Kidney (tissue), 22 donors: ENCODE measurements at places on chromosomes 2 and 18. TPM values are rescaled to one million over a fixed set of nuclear protein-coding genes. Genes with fewer than 3 reads are reported as not detected.

Gene RAMP1
- 17.3 TPM for polyA plus RNA-seq

Gene ANKRD39
- polyA plus RNA-seq: 19.2 TPM

Gene SRD5A2
- polyA plus RNA-seq: 0.15 TPM

Gene TBC1D8
- 7.4 TPM for polyA plus RNA-seq

Gene SERPINB2
- polyA plus RNA-seq: not detected

Gene TLK1
- polyA plus RNA-seq: 12.3 TPM

Gene DGKD
- polyA plus RNA-seq: 2.6 TPM

Gene OTX1
- polyA plus RNA-seq: not detected

Gene HJURP
- not detected for polyA plus RNA-seq

Gene INPP5D
- polyA plus RNA-seq: 2.6 TPM

Gene MYO1B
- 24.5 TPM for polyA plus RNA-seq

Gene TUBA4B
- polyA plus RNA-seq: 15.4 TPM

Gene NEURL3
- polyA plus RNA-seq: 11.1 TPM

Gene ERBB4
- 3.9 TPM for polyA plus RNA-seq

Gene NAT8
- polyA plus RNA-seq: 1,820 TPM

Gene AQP12A
- polyA plus RNA-seq: not detected

Gene TNS1
- polyA plus RNA-seq: 44.8 TPM

Gene C2orf80
- not detected for polyA plus RNA-seq

Gene RTP5
- polyA plus RNA-seq: not detected

Gene POMC
- polyA plus RNA-seq: 2.1 TPM

Gene LOXL3
- 2.4 TPM for polyA plus RNA-seq

Gene TTC32
- 8.6 TPM for polyA plus RNA-seq

Gene SPP2
- polyA plus RNA-seq: not detected

Gene TNFRSF11A
- polyA plus RNA-seq: 0.39 TPM

Gene LINC00305
- not detected for polyA plus RNA-seq

Gene EPG5
- polyA plus RNA-seq: 4.8 TPM

Gene FLACC1
- not detected for polyA plus RNA-seq

Gene ANKRD29
- polyA plus RNA-seq: 5.2 TPM

Gene CCDC85A
- 0.65 TPM for polyA plus RNA-seq

Gene LYPD1
- 4.7 TPM for polyA plus RNA-seq

Gene CFAP65
- 0.73 TPM for polyA plus RNA-seq

Gene GKN2
- not detected for polyA plus RNA-seq

Gene MERTK
- polyA plus RNA-seq: 9.2 TPM

Gene FBXO15
- 9.1 TPM for polyA plus RNA-seq

Gene AGXT
- polyA plus RNA-seq: 12.5 TPM

Gene C18orf54
- polyA plus RNA-seq: 0.65 TPM
